ENCODE measurements at places on chromosomes 11 and 22.

DNA sequence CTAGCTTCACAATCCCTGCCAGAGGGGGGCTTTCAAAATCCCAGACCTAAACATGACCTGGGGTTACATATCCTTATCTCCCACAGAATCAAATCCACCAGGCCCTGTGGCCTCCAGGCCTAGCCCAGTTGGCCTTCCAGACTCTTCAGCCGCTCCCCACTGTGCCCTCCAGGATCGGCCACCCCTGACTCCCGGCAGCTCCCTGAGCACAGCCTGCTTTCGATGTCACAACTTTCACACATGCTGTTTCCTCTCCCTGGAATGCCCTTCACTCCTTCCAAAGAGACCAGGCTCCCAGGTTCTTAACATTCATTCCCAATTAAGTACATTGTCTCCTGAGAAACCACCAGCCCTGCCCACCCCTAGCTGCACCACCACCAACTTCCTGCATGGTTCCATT is 62.7 kb downstream of the CSNK2A3 start:
- no peak for DNase-seq

DNA sequence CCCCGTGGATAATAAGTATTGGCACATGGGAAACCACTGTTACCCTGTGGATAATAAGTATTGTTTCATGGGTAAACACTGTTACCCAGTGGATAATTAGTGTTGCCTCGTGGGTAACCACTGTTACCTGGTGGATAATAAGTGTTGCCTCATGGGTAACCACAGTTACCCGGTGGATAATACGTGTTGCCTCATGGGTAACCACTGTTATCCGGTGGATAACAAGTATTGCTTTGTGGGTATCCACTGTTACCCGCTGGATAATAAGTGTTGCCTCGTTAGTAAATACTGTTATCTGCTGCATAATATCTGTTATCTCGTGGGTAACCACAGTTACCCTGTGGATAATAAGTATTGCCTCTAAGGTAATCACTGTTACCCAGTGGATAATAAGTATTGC is 25.5 kb upstream of the NXPE4 start:
- no peak for DNase-seq

DNA sequence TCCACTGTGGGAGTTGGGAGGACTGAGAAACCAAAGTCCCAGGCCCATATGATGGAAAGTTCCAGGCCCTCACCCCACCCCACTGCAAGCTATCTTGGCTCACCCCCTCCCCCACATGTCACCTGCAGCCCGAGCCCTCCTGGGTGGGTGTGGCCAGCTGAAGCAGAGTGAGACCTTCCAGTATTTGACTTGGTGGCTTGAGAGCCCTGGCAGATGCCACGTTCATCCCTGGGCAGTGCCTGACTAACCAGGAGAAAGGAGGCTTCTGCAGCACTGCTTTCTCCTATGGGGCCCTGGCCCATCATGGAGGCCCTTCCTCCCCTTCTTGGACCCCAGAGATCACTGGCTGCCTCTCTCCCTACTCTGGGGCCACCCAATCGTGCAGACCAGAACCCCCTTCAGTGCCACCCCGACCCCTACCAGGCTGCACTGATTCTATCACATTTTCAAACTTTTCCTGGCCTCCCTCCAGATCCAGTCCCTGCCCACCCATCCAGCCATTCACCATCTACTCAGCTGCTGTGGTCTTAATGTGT is 38.1 kb upstream of the WNT11 start:
- DNase-seq: no peak

- DNase-seq: no peak
Measured at GRCh38 chr11:10674440-10674855, 19.1 kb downstream of the IRAG1 start.

- DNase-seq: no peak
Measured at GRCh38 chr11:77080643-77081210, 14.0 kb downstream of the CAPN5 start.

DNA sequence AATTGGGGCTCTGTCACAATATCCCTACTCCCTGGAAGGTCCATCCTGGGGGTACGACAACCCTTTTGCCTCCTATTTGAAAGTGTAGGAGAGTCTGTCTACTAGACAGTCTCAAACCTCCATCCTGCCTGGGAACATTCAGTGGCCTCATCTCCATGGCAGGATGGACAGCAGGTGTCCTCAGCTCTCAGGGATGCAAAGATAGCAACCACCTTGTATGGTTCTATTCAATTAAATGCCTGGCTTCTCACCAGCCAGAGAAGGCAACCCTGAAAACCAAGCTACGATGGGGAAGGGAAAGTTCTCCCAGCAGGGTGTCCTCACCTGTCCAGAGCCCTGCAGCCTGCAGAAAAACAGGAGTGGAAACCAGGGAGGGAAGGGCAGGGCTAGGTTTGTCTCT is 164.9 kb downstream of the MIAT start:
- no peak for DNase-seq

- DNase-seq: no peak
Measured at GRCh38 chr11:33935461-33936456, 43.9 kb upstream of the LMO2 start.

GRCh38 chr11:76339221-76339620 is 41.7 kb downstream of the THAP12 start:
- DNase-seq: peak; percentile 82

- DNase-seq: no peak
Measured at GRCh38 chr22:44543781-44544477, 45.9 kb upstream of the RTL6 start.

GRCh38 chr22:38704654-38705234 is 1.0 kb upstream of the GTPBP1 start:
- no peak for DNase-seq

DNA sequence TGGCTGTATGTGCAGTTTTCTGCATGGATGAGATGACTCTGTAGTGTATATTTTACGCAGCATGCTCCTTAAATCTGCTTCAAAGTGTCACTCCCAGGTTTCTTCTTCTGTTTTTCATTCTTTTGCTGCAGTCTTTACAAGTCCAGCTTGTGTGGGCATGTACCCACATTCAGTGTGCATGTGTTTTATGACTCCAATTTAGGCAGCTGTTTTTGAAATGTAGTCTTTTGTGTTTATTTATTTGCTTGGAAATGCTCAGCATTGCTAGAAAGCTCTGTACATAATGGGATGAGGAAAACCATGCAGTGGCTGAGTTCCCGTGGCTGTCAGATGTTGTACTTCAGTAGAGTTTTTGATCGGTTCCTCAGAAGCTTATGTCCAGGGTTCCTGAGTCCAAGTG is 138.5 kb downstream of the ARHGAP42 start:
- DNase-seq: no peak

DNA sequence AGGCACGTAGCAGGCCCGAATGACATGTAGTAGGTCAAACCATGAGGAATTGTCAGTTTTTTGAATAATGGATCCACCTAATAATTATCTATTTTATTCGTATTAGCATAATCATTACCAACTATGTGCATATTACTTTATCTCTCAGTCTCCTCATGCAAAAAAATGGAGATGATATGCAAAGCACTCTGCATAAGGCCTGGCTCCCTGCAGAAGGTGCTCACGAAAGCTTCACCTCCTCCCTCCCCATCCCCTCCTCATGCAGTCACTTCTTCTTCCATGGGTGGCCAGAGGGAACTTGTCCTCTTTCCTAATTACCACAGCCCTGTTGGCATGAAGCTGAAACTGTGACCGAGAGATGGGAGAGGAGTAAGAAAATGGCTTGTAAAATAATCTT is 20.8 kb upstream of the TSKU start:
- DNase-seq: no peak
